ENCODE measurements at places on chromosomes 16 and 17.

DNA sequence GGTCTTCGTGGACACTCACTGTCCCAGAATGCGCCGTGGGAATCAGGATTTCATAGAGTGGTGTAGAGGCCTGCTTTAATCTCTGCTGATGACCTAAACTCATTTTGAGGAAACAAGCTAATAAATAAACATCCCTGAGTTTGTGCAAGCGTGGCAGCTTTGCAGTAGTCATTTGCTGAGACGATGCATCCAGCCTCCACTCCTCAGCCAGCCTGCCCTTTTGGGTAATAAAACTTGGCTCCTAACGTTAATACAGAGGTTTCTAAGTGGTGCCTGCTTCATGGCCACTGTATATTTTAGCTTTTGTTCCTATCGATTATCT, 1.3 kb downstream of the DGKE start:
- DNase-seq, result no peak

GRCh38 chr16:56305956-56306565, 114.8 kb downstream of the GNAO1 start:
- no peak for DNase-seq

- no peak for DNase-seq
Observed at GRCh38 chr17:48012151-48012520, 25.5 kb downstream of the COPZ2 start.

- DNase-seq, result no peak
Observed at GRCh38 chr16:12971241-12971640, 69.8 kb downstream of the SHISA9 start.

GRCh38 chr17:82399041-82399441, 19.1 kb upstream of the HEXD start:
- peak; percentile 69 for DNase-seq

DNA sequence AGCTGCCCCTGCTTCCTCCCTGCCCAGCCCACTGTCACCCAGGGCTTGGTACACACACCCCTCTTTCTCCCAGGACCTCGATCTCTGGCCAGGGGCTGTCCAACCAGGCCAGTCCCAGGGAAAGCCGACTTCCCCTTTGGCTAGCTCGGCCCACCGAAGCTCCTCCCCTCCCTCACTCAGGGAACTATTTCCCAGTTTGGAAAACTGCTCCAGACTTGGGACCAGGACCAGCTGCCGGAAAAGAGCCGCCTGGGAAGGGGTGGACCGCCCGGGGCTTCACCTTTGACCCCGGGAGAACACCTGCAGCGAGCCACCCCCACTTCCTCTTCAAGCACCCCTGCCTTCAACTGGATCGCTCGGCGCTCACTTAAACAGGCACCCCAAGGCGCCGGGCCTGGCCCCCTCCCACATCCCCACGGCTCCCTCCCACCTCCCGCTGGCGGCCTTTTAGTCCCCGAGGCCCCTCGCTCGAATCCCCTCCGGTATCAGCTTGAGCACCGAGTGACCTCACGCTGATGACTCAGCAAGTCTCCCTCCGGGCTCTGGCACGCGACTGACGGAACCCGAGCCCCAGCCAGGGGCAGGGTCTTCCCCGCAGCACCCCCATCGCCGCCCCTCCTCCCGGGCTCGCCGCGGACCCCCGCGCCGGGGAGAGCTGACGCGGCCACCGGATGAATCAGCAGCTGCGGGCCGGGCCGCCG, 934 bp downstream of the MAFG start:
- peak; percentile 57 for DNase-seq
